ENCODE measurements at places on chromosomes 1 and 21. TPM values are rescaled to one million over a fixed set of nuclear protein-coding genes. Genes with fewer than 3 reads are reported as not detected.

The CD48 gene
- polyA plus RNA-seq = 12.2 TPM

The FAM163A gene
- polyA plus RNA-seq = not detected

The PGBD5 gene
- 0.74 TPM for polyA plus RNA-seq

The TMEM201 gene
- polyA plus RNA-seq = 8.5 TPM

The TMCO2 gene
- not detected for polyA plus RNA-seq

The SPRR4 gene
- polyA plus RNA-seq = not detected

The DLGAP3 gene
- polyA plus RNA-seq = not detected

The MYOG gene
- 1.5 TPM for polyA plus RNA-seq

The RBBP5 gene
- 5.9 TPM for polyA plus RNA-seq

The DNM3 gene
- polyA plus RNA-seq = 0.67 TPM

The CRABP2 gene
- 0.89 TPM for polyA plus RNA-seq

The FCN3 gene
- polyA plus RNA-seq = 0.06 TPM

The OR2T3 gene
- polyA plus RNA-seq = not detected

The SPRR5 gene
- not detected for polyA plus RNA-seq

The ERO1B gene
- polyA plus RNA-seq = 6.7 TPM

The DCST1 gene
- polyA plus RNA-seq = 0.10 TPM

The GBP7 gene
- not detected for polyA plus RNA-seq

The SLC5A9 gene
- polyA plus RNA-seq = 188 TPM

The AK5 gene
- polyA plus RNA-seq = 2.6 TPM

The TSHB gene
- polyA plus RNA-seq = not detected

The ERG gene
- 2.4 TPM for polyA plus RNA-seq

The MROH9 gene
- polyA plus RNA-seq = not detected

The POU3F1 gene
- not detected for polyA plus RNA-seq

The NPL gene
- polyA plus RNA-seq = 5.7 TPM

The PDZK1 gene
- polyA plus RNA-seq = 268 TPM
